Naive thymus-derived CD8-positive, alpha-beta T cell (primary cell): ENCODE measurements at places on chromosomes 13 and 19. TPM values are rescaled to one million over a fixed set of nuclear protein-coding genes. Genes with fewer than 3 reads are reported as not detected.
A peak's percentile ranks its signal among the peaks of the same experiment; 100 is the strongest.

- H3K4me3 ChIP-seq = peak overlapping the region; percentile 80
- H3K27me3 ChIP-seq = no peaks in the 10 kb centered on the region
- peak overlapping the region; percentile 94 for H3K27ac ChIP-seq
- DNase-seq = no peak
- peaks cover 95% of the 10 kb centered on the region for H3K4me1 ChIP-seq
Observed at GRCh38 chr19:5948752-5949564, 29.0 kb downstream of the RANBP3 start.

CNN1 gene
- not detected for total RNA-seq

GRCh38 chr13:50927701-50928100, 18.1 kb downstream of the RNASEH2B start:
- peaks cover 42% of the 10 kb centered on the region for H3K4me1 ChIP-seq
- peaks cover 52% of the 10 kb centered on the region for H3K36me3 ChIP-seq
- no peaks in the 10 kb centered on the region for H3K27me3 ChIP-seq
- DNase-seq = no peak

DNA sequence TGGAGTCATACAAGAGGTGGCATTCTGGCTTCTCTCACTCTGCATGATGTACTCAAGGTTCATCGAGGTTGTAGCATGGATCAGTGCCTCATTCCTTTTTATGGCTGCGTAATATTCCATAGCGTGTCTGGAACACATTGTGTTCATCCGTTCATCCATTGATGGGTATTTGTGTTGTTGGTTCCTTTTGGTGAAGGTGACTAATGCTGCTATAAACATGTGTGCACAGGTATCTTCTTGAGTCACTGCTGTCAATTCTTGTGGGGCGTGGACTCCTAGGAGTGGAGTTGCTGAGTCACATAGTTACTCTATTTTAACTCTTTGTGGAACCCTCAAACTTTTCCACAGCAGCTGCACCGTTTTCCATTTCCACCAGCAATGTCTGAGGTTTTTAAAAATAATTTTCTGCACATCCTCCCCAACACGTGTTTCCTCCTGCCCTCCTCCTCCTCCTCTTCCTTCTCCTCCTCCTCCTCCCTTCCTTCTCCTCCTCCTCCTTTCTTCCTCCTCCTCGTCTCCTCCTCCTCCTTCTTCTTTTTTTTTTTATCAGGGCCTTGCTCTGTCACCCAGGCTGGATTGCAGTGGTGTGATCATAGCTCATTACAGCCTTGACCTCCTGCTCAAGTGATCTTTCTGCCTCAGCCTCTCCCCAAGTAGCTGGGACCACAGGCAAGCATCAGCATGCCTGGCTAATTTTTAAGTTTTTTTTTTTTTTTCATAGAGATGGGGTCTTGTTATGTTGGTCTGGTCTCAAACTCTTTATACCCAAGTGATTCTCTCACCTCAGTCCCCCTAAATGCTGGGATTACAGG, 2.0 kb upstream of the TMEM221 start:
- H3K4me1 ChIP-seq = no peaks in the 10 kb centered on the region
- peaks cover 21% of the 10 kb centered on the region for H3K27me3 ChIP-seq
- peak overlapping the region; percentile 62 for H3K4me3 ChIP-seq
- H3K27ac ChIP-seq = no peak overlapping the region
- DNase-seq = no peak

DNA sequence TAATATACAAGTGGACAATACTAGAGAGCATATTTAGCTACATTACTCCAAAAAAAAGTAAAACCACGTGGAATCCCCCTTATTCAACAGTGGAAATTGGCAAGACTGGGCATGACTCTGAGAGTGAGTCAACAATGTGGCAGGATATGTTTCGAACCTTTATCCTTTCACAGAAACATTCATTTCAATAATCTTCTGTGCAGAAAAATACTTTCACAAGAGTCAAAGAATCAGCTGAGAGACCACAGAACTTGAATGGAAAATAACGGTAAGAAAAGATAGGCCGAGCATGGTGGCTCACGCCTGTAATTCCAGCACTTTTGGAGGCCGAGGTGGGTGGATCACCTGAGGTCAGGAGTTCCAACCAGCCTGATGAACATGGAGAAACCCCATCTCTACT, 25.1 kb upstream of the CD70 start:
- H3K27ac ChIP-seq = no peak overlapping the region
- peaks cover 20% of the 10 kb centered on the region for H3K36me3 ChIP-seq
- H3K4me3 ChIP-seq = no peak overlapping the region

GRCh38 chr13:98411617-98412265, 165.2 kb downstream of the STK24 start:
- no peak for DNase-seq
- peaks cover 1% of the 10 kb centered on the region for H3K36me3 ChIP-seq
- peaks cover 18% of the 10 kb centered on the region for H3K4me1 ChIP-seq
- peak overlapping the region; percentile 82 for H3K4me3 ChIP-seq
- peak overlapping the region; percentile 29 for H3K27ac ChIP-seq

GRCh38 chr19:28472843-28473242, 740.1 kb downstream of the UQCRFS1 start:
- peaks cover 30% of the 10 kb centered on the region for H3K4me1 ChIP-seq
- H3K27ac ChIP-seq = no peak overlapping the region
- H3K4me3 ChIP-seq = no peak overlapping the region

CLN5 gene
- 49.6 TPM for total RNA-seq

PSG7 gene
- total RNA-seq = not detected

CACNG8 gene
- not detected for total RNA-seq

ZNF570 gene
- 11.6 TPM for total RNA-seq

PRODH2 gene
- not detected for total RNA-seq

CLC gene
- total RNA-seq = not detected

GRCh38 chr19:48806518-48806817, 4.4 kb downstream of the BCAT2 start:
- peak; percentile 31 for DNase-seq
- H3K36me3 ChIP-seq = no peaks in the 10 kb centered on the region
- peaks cover 17% of the 10 kb centered on the region for H3K4me1 ChIP-seq
- H3K4me3 ChIP-seq = no peak overlapping the region
- no peaks in the 10 kb centered on the region for H3K27me3 ChIP-seq
- H3K27ac ChIP-seq = no peak overlapping the region

RFC3 gene
- total RNA-seq = 6.8 TPM
